CD4-positive, alpha-beta T cell treated with Interleukin-17A for 4 hours (primary cell): ENCODE measurements at places on chromosomes 7 and 10.

- no peak for DNase-seq
These were observed 28.0 kb downstream of the MICU1 start for GRCh38 chr10:72597897-72598296.

- DNase-seq, result no peak
These were observed 33.9 kb upstream of the XPNPEP1 start for GRCh38 chr10:109957092-109957797.

DNA sequence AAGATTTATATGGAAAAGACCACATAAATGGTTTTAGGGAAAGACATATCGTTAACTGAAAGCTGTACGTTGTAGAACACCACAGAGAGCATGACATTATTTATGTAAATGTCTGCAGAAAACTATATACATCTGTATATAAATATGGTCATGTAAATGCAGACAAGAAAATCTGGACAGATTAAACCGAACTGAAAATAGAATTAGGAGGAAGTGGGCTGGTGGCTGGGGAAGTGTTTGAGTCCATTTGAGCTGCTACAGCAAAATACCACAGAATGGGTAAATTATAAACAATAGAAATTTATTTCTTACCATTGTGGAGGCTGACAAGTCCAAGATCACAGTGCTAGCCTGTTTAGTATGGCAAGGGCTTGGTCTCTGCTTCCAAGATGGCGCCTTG, 56.3 kb upstream of the USP6NL start:
- DNase-seq, result no peak

DNA sequence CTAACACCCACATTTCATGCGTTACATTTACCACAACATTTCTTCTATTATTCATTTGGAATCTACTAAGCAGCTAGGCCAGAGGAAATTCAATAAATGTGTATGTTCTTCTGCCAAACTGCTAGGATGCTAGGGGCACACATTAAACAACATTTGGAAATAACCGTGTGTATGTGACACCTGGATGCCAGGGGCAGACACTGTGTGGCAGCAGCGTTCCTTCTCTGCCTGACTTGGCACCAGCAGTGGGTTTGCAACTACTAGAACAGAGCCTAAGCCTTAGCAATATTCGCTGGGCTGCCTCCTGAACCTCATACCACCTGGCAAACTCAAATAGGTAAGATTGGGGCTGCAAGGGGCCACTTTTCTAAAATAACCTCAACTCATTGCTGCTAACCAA, 182.1 kb downstream of the CHCHD3 start:
- DNase-seq, result no peak

GRCh38 chr10:11687357-11687771, 54.8 kb upstream of the ECHDC3 start:
- DNase-seq, result no peak

- no peak for DNase-seq
These were observed 50.6 kb upstream of the IL6 start for GRCh38 chr7:22676385-22676784.

DNA sequence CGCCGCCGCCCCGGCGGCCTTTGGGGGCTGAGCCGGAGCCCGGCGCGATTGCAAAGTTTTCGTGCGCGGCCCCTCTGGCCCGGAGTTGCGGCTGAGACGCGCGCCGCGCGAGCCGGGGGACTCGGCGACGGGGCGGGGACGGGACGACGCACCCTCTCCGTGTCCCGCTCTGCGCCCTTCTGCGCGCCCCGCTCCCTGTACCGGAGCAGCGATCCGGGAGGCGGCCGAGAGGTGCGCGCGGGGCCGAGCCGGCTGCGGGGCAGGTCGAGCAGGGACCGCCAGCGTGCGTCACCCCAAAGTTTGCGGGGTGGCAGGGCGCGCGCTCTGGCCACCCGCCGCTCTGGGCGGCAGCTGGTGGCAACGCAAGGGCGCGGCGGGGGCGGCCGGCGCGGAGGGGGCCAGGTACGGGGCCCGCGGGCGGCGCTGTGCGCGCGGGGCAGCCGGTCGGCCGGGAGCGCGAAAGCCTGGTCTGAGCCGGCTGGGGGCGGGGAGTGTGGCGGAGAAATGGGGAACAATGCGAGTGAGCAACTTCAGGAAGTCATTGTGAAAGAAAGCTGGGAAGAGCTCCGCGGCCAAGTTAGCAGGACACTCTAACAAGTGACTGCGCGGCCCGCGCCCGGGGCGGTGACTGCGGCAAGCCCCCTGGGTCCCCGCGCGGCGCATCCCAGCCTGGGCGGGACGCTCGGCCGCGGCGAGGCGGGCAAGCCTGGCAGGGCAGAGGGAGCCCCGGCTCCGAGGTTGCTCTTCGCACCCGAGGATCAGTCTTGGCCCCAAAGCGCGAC, at the start of gene IKZF1:
Gene IKZF1, plus strand, starts transcription at position 588 of the 782 bp plus-strand sequence. CDS start 14,346 bp downstream, outside the sequence.
- DNase-seq, result peak; percentile 73

GRCh38 chr10:70974351-70974901, 86.1 kb upstream of the PCBD1 start:
- DNase-seq, result no peak

DNA sequence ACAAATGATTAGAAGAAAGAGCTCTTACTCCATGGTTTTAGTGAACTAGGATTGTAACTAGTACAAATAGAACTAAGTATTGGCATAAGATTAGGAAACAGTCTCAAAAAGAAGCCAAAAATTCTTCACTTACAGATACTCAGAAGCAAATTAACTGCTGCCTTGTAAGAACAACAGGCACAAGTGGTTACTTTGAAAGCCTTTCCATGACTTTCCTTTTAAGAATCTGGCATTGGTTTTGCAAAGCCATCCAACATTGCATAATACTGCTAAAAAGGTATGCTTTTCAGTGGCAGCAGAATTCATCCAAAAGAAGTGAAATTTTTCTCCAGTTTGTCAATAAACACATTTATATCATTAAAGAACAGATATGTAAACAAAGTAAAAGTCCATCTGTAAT, 126.8 kb upstream of the ODAD2 start:
- DNase-seq, result no peak

- no peak for DNase-seq
These were observed 7.2 kb downstream of the TNS3 start for GRCh38 chr7:47574482-47575329.

DNA sequence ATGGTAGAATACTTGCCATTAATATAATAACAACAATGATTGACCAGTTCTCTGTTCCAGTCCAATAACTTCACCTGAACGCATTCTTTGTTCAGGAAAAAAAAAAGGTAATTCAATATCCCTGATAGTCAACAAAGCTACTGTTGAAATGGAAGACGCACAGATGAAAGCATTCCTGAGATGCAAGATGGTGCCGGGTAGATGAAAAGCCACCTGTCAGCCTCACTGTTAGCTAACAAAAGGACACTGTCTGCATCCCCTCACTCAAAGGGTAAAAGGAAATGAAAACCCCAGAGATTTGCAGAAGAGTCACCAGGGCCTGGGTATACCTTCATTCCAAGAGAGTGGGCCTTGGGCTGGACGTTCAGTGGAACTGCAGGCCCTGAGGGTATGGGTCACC, 357.4 kb downstream of the PLXNA4 start:
- no peak for DNase-seq

- no peak for DNase-seq
These were observed 354.1 kb downstream of the TNS3 start for GRCh38 chr7:47227762-47228177.

DNA sequence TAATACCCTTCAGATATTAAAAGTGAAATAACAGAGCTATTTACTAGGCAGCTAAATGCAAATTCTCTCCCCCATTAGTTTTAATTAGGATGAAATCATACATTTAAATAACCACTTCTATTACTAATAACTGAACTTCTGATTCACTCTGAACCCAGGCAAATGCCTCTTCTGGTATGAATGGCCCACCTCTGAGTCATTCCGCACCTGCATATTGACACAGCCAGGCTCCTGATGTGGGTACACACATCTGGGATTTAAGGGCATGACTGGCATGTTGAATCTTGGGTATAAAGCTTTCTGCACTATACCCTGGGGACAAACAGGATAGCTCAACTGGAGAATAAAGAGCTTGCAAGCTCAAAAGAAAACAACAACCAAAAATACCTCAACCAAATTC, 140.9 kb downstream of the AUTS2 start:
- no peak for DNase-seq

DNA sequence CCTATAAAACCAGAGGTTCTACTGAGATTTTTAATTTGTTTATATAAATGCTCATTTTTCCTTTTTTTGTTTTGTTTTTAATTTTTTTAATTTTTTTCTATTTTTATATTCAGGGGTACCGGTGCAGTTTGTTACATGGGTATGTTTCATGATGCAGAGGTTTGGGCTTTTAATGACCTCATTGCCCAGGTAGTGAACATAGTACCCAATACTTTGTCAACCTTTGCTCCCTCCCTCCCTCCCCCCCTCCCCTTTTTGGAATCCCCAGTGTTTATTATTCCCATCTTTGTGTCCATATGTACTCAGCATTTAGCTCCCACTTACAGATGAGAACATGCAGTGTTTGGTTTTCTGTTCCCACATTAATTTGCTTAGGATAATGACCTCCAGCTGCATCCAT, 94.4 kb upstream of the NEBL start:
- no peak for DNase-seq

- peak; percentile 45 for DNase-seq
These were observed 36.9 kb upstream of the SH2D4B start for GRCh38 chr10:80500572-80501380.

DNA sequence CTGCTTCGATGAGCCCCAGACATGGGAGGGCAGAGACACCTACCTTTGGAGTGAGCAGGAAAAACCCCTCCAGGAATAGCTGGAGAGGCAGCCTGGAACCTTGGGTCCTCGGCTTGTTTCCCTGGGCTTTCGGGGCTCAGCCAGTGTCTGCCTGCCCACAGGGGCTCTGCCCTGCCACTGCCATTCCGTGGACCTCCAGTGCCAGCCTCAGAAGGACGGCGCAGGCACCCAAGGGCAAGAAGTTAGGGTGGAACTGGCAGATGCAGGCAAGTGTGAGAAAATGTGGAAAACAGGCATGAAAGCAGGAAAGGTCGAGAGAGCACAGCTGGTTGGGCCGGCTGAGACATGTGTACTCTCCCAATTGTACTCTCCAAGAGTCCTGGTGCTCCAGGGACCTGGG, 281.5 kb downstream of the GRID1 start:
- DNase-seq, result no peak

- DNase-seq, result no peak
These were observed 40.6 kb upstream of the ADD3 start for GRCh38 chr10:109966961-109967738.

- no peak for DNase-seq
These were observed 551.4 kb upstream of the MGMT start for GRCh38 chr10:128915630-128916029.

- no peak for DNase-seq
These were observed 20.9 kb upstream of the CYP51A1 start for GRCh38 chr7:92155108-92155739.

DNA sequence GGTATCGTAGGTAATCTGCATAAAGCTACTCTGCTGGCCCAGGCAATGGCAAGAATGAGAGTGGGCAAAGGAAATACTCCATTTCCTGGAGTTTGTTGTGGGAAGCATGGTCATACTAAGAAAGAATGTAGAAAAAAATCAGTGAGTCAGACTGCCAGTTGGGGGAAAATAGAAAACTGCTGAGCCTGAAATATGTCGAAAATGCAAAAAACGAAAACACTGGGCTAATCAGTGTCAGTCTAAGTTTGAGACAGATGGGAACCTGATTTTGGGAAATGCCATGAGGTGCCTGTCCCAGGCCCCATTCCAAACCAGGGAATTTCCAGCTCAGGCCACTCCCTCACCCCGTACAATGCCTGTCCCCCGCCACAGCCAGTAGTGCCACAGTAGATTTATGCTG, 150.0 kb downstream of the ZNF33B start:
- no peak for DNase-seq

DNA sequence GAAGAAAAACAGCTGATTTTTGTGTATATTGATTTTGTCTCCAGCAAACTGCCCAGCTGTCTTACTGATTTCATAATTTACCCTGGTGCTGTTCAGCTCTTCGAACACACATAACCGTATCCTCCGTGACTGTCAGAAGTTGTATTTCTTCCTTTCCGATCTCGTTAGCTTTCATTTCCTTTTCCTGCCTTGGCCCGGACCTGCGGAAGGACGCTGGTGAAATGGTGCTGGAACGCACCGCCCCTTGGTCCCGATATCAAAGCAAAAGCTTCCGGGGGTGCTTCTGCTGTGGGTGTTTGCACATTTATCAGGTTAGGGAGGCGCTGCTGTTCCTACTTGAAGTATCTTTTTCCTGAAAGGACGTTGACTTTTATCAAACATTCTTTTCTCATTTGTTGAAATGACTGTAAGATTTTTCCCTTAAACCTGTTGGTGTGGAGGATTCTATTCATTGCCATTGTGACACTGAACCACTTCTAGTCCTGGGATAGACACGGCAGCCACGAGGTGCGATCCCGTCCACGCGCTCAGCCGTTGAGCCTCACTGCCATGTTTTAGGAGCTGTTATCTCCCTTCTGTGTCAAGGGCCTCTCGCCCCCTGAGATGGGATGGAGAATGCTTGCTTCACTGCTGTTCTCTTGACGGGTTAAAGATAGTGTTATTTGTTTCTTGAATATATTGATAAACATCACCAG, 72.6 kb downstream of the FOXL3 start:
- peak; percentile 78 for DNase-seq

GRCh38 chr7:4883033-4883371, 514 bp downstream of the RADIL start:
- DNase-seq, result no peak

GRCh38 chr7:116777651-116778281, 84.6 kb upstream of the CAPZA2 start:
- no peak for DNase-seq

DNA sequence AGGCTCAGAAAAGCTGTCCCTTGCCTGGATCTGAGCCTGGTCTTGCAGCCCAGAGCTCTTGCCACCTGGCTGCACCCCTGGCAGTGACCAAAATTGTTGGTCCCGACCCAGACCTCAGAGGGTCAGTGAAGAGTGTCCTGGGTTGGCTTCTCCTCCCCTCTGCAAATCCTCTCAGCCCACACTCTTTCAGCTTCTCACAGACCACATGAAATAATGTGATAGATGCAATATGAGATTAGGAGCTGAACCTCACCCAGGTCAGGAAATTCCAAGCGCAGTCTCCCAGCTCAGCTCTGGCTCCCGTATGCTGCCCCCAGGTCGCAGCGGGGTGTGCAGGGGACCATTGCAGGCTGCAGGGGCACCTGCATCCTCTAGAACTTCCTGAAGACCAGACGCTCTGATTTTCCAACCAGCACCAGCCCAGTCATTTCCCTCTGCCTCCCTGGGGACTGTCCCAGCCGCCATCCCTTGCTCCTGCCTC, 19.6 kb upstream of the RET start:
- no peak for DNase-seq

- no peak for DNase-seq
These were observed 11.2 kb downstream of the GAD2 start for GRCh38 chr10:26227786-26228185.

- no peak for DNase-seq
These were observed 67.7 kb downstream of the BMPR1A start for GRCh38 chr10:86824151-86824550.
